ENCODE measurements at places on chromosomes 6 and 20. TPM values are rescaled to one million over a fixed set of nuclear protein-coding genes. Genes with fewer than 3 reads are reported as not detected.

- no peak for DNase-seq
Observed at GRCh38 chr20:3251806-3252205, 12.8 kb upstream of the SLC4A11 start.

- DNase-seq = no peak
Observed at GRCh38 chr20:22993823-22994222, 41.3 kb upstream of the SSTR4 start.

DNA sequence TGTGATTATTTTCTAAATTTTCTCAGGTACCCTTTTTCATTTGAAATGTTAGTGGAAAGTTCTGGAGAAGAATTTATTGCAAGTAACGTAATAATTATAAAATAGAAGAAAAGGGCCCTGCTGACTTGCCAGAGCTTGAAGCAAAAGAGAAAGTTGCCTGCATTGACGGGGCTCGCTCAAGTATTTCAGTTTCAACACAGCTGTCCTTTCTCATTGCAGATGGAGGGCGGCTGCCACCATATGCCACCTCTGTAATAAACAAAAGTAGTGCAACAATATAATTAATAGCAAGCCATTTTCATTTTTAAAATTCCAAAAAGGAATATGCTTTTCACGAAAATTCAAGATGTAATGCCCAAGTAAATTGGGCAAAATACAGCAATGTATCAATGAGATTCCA lies 246.2 kb downstream of the PACRG start:
- DNase-seq = no peak

The ASF1A gene
- 21.8 TPM for total RNA-seq

All from epithelial cell of proximal tubule (primary cell).